Activated effector memory CD4-positive, alpha-beta T cell treated with anti-CD3 and anti-CD28 coated beads, Interleukin-2, amount 50 U/mL, for 16 hours (primary cell): ENCODE measurements at places on chromosomes 2 and 18.

DNA sequence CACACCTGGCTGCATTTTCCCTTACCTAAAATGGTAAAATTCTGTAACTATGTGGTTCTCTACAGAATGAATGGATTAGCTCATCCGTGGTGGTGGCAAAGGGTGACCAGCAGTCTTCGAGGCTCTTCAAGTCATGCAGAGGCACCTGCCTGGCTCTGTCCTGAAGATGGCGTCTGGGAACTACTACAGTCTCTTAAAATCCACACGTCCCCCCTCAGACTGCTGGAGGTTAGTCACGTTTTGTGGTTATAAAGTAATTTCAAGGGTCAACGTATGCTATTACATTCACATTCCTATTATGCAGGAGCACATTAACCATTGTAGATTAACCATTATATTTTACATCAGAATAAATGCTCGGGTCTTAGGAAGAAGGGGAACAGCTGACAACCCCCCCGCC lies 616.7 kb downstream of the GALR1 start:
- DNase-seq: no peak

GRCh38 chr2:175156534-175156933 lies 11.5 kb downstream of the ATF2 start:
- no peak for DNase-seq

DNA sequence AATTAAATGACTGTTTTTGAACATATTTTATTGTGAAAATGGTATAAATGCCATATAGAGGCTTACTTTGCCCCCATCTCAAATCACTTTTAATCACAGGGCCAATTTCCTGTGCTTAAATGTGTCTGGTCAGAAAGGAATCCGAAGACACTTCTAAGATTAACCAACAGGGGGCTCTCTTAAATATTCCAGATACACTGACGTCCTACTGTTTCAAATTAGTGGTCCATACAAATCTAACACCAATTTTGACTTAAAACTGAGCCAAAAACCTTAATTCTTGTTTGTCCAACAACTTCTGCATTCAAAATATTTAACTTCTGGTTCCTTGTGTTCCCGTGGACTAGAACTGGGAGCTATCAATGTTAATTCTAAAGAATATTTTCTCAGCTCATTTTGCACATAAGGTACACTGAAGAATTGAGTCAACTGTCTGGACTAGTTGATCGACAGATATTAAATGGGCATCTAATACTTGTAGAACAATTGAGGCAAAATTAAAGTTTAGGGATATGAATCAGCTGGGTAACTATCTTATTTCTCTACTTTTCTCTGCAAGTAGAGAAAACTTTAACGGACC lies 557.5 kb downstream of the ARHGAP15 start:
- DNase-seq: no peak

DNA sequence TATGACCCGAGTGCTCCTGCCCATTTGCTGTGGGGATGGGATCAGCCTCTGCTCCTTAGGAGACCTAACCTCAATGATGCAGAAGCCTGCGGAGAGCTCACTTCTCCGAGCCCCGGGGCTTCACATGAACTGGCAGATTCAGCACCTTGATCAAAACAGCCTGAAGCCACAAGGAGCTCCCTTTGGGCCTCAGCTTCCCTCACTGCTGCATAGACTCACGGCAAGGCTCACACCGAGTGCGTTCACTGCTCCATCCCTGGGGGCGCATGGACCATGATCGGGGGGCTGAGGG lies 33.0 kb downstream of the CRACDL start:
- peak; percentile 43 for DNase-seq

- no peak for DNase-seq
These were observed 129.7 kb downstream of the PKP4 start for GRCh38 chr2:158586491-158586890.

- DNase-seq: no peak
These were observed 3.0 kb downstream of the SIX2 start for GRCh38 chr2:45006041-45006941.

- DNase-seq: no peak
These were observed 72.6 kb upstream of the DAPL1 start for GRCh38 chr2:158722266-158723105.

GRCh38 chr2:239644011-239644410 lies 243.2 kb upstream of the HDAC4 start:
- DNase-seq: no peak

DNA sequence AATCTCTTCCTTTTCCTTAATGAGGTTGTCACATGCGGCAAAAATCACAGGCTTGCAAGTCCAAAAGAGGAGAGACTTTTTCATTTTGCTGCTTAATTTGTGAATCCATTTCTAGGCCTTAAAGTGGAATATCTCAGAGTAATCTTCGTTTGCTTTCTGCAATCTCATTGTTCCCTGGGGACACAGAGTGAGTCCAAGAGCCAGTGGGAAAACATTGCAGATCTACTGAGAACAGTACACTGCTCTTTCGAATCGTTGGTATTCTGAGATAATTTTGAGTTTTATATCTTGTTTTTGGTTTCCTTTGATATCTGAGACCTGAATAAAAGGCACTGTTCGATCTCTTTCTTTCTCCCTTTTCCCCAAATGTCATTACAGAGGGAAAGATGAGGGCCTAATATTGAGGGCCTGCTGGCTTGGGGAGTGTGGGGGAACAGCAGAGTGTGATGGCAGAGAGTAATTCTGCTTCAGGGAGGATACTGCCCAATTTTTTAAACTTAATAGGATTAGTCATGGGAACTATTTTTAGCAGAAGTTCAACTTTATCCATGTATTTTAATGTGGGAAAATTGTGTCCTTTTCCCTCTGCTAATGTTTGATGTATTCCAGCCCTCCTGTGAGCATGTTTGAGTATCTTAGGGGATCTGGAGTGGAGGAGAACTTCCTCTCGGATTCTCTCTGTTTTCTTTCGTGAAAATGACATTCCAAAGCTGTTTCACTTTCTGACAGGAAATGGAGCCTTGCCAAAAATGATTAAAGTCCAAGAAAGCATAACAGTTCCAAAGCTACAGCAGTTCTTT lies 418.2 kb upstream of the ZEB2 start:
- DNase-seq: no peak

- no peak for DNase-seq
These were observed 34.7 kb downstream of the FAM228A start for GRCh38 chr2:24209389-24210105.

DNA sequence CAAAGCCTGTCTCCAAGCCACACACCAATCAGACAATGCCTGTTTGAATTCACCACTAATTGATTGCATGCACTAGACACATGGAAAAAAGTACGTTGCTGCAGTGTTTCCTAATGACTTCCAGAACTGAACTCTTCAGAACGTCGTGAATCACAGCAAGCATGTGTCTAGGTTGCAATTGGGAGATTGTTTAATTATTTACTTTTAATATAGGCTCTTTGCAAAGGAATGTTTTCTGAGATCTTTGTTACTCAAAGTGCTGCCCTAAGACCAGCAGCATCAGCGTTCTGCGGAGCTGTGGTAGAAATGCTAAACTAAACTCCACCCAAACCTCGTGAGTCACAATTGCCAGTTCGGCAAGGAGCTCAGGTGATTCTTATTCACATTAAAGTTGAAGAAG lies 52.7 kb upstream of the CCDC68 start:
- DNase-seq: no peak

GRCh38 chr18:52394602-52395001 lies 54.6 kb downstream of the DCC start:
- no peak for DNase-seq

DNA sequence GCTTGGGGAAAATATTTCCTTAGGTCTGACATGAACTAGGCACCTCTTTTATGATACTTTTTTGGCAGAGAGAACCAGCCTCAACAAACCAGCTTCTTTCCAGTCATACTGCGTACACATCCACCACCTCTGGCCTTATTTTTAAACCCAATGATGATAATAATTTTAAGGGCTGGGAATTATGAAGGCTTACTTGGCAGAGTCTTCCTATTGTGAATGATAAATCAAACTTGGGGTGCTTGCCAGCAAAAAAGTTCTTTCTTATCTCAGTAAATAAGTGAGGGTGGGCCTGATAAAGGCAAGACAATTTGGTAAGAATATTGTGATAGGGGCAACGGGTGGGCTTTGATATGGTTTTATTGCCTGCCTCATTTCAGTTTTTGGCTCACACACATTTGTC lies 1230.2 kb upstream of the ZEB2 start:
- no peak for DNase-seq

- no peak for DNase-seq
These were observed 104.2 kb downstream of the ACKR3 start for GRCh38 chr2:236673823-236674185.

GRCh38 chr2:190853531-190854383 lies 26.9 kb upstream of the GLS start:
- no peak for DNase-seq

GRCh38 chr18:13932285-13933025 lies 17.1 kb upstream of the MC2R start:
- no peak for DNase-seq

GRCh38 chr2:36489281-36489680 lies 108.7 kb downstream of the FEZ2 start:
- DNase-seq: no peak

GRCh38 chr2:162060532-162060931 lies 13.5 kb downstream of the DPP4 start:
- DNase-seq: no peak

DNA sequence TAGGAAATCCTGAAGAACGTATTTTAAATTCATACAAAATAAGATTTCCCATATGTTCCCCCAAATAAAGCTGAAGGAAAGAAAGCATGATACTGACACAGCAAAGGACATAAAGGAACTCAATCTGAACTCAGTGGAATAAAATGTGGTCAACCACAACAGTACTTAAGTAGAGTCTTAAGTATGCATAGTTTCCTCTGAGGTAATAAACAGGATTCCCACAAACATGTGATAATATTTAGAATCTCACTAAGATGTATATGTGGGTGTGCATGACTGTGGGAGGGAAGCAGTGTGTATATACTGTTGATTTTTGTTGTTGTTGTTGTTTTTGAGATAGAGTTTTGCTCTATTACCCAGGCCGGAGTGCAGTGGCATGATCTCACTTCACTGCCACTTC lies 69.3 kb downstream of the NOL10 start:
- no peak for DNase-seq

- no peak for DNase-seq
These were observed 90.9 kb upstream of the KLF7 start for GRCh38 chr2:207256476-207257207.

GRCh38 chr2:231455222-231455621 lies 9.1 kb downstream of the NCL start:
- no peak for DNase-seq

GRCh38 chr2:27890924-27891672 lies 569 bp downstream of the BABAM2 start:
- peak; percentile 95 for DNase-seq

- DNase-seq: peak; percentile 61
These were observed at the start of gene HOXD11 for GRCh38 chr2:176106581-176107539. Gene HOXD11 (plus strand): TSS chr2:176107280. CDS start chr2:176107356, 76 bp downstream.

DNA sequence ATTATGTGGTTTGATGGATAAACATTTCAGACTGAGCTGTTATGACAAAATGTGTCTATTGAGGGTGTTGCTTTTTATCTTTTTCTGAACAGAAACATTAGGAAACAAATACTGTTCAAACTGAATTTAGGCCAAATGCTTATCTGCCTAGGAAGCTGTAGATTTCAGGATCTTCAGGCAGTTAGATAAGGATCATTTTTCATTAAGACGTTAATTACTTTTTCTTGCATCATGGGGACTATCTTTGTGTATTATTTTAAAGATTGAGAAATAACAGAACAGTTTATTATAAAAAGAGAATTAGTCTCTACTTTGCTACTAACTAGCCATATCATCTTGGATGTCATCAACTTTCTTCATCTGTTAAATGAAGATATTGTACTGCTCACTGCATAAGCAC lies 107.5 kb downstream of the TTC27 start:
- no peak for DNase-seq

GRCh38 chr2:6556755-6557154 lies 309.0 kb downstream of the CMPK2 start:
- no peak for DNase-seq

- DNase-seq: no peak
These were observed 54.6 kb upstream of the RASGRP3 start for GRCh38 chr2:33421820-33422219.

DNA sequence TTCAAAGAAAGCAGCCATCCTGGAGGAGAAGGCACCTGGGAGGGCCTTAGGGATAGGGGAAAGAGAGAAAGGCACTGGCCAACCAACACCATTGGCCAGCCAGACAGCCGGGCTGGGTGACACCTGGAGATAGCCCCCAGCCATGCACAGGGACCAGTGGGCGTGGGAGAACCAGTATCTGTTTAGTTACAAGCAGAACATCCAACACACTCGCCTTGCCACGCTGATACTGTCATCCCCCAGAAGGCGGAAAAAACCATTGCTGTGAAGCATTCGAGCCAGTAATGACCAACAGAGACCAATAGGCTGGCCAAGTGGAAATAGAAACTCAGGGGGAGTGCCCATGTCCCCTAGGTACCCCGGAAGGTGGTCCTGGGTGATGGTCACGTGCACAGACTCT lies 15.5 kb downstream of the ASPRV1 start:
- DNase-seq: no peak

DNA sequence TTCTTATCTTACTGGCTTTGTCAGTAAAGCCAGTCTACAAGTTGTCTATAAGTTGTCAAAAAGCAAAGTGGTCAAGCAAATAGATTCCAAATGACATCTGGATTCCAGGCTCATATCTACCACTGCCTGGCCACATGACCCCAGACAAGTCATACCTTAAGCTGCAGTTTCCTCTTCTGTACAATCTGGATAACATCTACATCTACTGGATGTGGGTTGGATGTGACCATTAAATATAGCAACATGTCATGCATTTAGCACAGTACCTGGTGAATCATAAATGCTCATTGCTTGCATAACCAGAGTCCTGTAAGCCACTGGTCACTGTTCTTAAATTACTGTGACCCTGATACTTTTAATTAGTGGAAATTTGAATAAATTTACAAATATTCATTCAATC lies 16.8 kb downstream of the COBLL1 start:
- no peak for DNase-seq

GRCh38 chr18:12239431-12239830 lies 14.7 kb upstream of the CIDEA start:
- no peak for DNase-seq

DNA sequence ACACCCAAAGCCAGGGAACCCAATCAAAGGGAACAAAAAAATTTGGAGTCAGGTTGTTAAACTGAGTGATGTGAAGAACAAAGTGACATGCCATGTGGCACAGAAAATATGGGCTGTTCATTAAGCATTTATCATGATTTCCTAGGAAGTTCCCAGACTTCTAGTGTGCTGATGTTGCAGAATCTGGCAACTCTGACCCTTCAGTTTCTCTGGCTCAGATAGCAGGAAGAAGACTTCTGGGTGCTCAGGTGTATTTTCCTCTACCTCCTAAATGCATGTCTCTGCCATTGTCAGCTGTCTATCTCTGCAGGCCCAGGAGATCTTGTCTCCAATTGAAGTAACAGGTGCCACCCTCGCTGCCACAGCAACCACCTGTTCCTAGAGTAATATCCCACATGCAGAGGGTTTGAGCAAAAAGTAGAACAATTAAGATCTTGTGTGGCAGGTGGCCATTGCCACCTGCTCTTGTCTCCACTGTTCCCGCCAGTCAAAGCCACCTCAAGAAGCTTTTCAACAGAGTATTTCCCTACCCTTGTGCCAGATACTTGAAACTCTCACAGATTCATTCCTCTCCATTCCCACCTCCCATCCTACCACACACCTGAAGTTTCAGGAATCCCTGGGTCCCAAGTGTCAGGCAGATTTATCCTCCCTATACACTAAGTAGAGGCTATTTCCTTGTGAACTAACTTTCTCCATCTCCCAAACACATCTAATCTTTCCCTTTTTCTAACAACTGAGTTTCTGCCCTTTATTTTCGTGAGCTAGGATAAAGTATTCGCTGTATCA lies 533.7 kb upstream of the CHAC2 start:
- DNase-seq: no peak
